ENCODE measurements at places on chromosomes 1 and 21.
A peak's percentile ranks its signal among the peaks of the same experiment; 100 is the strongest.

- no peak for DNase-seq
These were observed 20.6 kb upstream of the BACE2 start for GRCh38 chr21:41147096-41147978.

DNA sequence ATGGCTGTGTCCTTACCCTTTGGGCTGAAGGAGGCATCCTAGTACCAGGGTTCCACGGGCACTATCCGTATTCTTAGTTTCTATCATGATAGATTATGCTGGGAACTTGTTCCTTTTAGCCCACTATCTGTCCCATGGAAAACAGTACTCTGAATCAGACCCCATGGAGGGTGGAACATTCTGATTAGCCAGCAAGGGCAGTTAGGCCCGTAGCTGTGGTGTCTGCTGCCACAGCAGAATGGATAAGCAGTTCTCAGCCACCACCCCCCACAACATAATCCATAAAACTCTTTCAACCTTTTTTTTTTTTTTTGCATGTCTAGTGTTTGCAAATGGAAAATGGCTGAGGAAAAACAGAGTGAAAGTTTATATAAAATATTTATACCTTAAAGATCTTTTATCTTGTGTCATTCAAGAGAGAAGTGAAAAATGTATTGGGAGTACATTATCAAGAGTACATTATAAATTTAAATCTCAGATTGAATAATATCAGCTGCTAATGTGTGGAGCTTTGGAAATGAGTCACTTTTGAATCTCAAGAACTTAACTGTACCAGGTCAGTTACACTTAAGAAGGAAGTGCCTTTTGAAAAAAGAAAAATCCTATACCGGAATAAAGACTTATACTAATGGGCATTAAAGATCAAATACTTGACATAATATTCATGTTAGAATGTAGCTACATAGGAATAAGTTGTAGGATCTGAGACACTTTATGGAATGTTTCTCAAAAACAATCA, 80.3 kb downstream of the NFIA start:
- no peak for DNase-seq

DNA sequence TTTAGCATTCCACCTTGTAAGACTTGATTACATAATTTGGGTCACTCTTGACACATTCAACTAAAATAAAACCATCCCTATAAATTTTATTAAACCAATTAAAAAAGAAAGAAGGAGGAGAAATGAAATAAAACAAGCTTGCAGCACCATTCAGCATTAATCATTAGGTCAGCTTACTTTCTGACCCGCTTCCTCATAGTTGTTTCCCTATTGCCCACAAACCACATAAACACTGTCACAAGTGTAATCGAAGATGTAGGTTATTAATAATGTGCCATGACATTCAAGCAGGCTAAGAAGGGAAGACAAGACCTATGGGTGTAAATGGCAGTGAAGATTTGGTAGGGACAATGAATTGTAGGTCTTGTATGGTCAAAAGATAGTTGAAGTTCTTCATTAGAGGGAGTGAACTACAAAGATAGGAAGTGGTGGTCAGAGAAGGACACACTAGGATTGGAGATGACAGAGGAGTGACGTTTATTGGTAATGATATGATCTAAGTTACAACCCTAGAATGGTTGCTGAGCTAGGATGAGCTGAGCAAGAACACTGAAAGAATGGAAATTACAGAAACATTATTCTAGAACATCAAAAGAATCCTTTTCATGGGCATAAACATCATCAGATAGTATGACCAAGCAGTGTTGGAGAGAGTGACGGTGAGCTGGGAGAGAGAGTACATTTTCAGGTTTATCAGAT, 231.5 kb downstream of the KCNT2 start:
- no peak for DNase-seq

DNA sequence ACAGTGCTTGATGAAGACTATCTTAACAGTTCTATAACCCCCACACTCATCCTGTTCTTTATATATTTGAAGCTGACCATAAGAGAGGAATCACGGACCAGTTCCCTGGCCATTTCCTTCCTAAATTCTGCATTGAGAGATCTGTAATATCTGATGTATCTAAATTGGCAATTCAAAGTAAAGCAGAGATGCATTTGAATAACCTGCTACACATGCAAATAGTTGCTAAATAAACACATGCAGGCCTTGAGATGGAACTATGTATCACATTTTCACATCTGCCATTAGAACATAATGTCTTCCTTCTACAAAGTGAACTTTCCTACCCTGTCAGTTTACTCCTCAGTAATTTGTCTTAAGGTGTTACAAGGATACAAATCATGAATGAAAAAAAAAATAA, 20.4 kb upstream of the PGBD2 start:
- DNase-seq, result no peak

DNA sequence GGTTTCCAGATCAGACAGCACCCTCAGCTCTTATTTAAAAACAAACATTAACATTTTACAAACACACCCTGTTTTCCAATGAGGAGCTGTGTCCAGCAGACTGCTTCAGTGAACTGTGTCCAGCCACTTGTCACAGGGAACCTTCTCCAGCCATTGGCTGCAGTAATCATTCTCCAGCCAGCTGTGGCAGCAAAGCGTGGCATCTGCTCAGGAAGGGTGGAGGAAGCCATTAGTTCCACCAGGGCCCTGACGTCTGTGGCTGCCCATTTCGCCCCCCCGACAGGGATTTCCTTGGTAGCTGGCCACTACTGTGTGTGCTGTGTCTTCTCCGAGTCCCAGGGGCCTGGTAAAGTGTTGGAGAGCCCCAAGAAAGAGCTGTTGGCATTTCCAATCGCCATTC, 62.9 kb upstream of the SELENON start:
- no peak for DNase-seq

DNA sequence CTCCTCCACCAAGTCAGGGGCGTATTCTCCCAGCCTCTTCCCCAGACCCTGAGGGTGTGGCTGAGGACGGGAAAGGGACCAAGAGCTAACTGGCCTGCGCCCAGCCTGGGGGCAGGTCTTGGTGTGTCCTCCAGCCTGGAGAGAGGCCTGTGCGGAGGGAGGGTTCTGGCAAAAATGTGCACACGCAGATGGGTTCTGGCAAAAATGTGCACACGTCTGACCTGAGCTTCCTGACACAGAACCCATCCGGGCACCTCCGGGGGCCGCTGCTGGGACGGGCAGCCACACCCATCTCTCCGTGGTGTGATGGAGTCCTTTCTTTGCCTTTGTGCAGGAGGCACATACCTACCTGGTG, 23.1 kb upstream of the PKP1 start:
- no peak for DNase-seq

DNA sequence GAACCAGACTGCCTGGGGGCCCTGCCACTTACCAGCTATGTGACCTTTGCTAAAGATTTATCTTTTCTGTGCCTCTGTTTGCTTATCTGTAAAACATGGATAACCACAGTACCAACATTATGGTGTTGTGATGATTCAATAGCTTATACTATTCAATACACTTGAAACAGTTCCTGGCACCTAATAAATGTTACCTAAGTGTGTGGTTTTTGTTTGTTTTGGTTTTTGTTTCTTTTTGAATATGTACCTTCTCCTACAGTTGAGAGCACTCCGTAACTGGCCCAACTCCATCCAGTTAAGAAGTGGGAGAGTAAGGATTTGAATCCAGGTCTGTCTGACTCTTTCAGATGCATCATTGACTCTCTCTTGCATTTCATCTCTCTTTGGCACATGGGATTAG, 125.8 kb upstream of the C8B start:
- DNase-seq, result no peak

DNA sequence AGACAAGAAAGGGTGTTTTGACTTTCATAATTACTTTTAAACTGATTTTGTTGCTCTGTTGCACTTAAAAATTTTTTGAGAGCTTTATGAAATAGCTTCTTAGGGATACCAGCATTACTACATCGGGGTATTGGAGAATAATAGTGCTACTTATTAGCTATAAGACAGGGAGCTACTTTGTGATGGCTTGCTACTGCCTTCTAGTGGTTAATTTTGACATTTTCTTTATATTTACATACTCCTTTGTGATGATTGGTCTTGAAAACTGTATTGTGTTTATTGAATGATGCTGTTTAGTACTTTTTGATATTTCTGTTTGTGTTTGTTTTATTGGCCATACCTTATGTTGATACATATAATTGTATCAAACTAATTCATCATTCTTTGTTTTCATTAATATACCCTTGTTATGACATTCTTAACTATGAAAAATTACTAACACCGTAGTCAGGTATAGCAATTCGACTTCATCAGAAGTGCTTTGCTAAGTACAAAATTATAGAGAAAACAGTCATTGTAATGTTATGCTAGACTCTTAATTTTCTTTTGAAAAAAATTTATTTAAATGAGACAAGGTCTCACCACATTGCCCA, 85.5 kb downstream of the CLIC4 start:
- no peak for DNase-seq

GRCh38 chr1:162276493-162276892, 100.2 kb downstream of the SPATA46 start:
- DNase-seq, result no peak

DNA sequence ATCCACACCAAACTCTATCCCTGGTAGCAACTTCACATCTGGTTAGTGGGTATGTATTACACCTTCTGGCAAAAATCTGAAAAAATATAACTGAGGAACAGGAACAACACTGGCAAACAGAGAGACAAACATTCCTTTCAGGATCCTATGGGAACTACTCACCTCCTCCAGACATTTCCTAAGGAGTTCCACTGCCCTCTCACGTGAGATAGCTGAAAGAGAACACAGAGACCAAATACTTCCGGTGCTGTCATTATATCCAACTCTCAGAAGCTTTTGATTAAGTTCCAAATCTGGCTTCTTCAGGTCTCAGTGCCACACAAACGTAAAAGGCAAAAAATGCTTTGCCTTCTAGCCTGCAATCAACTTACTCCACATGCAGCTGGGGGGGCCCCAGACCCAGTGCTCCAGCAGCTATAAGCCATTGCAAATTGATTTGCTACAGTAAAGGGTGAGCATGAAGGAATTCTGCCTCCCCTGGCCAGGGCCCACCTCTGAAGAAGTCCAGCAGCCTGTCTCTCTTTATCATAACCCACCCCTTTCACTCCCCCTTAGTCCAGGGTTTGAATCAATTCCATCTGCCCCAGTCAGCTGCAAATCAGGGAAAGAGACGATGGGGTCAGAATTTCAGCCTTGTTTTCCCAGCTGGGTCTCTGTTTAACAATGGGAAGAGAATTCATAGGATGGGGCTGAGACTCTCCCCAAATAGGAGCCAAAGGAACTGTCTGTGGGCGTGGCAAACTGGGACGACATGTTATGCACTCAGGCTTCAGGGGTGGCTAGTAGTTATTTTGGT, 32.2 kb downstream of the TFAP2E start:
- DNase-seq, result no peak

- peak; percentile 54 for DNase-seq
These were observed 178.0 kb downstream of the CAMTA1 start for GRCh38 chr1:6962996-6963911.

DNA sequence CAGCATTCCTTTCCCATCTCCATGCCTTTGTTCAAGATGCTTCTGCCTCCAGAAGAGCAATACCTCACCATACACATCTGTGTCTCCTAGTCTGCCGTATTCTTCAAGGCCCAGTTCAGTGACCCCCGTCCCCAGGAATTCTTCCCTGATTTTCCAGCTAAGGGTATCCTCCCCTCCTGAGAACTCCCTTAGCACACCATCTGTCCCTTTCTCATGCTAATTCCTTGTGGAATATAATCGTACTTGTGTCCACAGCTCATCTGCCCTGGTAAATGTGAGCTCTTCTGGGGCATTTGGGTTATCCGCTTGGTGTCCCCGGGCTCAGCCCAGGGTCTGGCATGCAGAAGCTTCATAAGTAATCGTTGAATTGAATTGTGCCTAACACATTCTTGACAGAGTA, 40.9 kb downstream of the BEND5 start:
- no peak for DNase-seq
